SW 1271 (cell line): ENCODE measurements at places on chromosomes 16 and 17.
A peak's percentile ranks its signal among the peaks of the same experiment; 100 is the strongest.

DNA sequence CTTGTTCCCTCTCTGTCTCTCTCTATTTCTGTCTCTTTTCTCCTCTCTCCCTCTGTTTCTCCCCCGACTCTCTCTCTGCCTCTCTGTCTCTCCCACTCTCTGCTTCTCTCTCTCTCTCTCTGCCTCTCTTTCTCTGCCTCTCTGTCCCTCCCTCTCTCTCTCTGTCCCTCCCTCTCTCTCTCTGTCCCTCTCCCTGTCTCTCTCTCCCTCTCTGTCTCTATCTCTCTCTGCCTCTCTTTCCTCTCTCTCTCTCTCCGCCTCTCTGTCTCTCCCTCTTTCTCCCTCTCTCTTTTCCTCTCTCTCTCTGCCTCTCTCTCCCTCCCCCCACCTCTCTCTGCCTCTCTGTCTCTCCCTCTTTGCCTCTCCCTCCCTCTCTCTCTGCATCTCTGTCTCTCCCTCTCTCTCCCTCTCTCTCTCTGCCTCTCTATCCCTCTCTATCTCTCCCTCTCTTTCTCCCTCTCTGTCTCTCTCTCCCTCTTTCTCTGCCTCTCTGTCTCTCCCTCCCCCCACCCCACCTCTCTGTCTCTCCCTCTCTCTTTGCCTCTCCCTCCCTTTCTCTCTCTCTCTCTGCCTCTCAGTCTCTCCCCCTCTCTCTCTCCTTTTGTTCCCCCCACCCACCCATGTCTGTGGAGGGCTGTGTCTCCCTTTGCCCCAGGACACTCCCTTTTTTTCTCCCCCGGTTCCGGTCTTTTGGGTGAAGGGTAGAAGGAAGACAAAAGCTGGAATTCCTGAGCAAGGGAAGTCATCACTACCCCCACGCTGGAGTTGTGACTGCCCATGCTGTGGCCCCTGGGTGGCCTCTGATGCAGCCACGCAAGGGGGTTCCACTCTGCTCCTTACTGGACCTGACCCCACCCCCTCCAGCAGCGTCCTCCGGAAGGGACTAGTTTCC lies 27.1 kb upstream of the MGAT5B start:
- no peak for DNase-seq

- DNase-seq: no peak
Measured at GRCh38 chr16:85858984-85859817, 39.8 kb upstream of the IRF8 start.

GRCh38 chr16:23508589-23509440 lies 1.5 kb downstream of the GGA2 start:
- no peak for DNase-seq

DNA sequence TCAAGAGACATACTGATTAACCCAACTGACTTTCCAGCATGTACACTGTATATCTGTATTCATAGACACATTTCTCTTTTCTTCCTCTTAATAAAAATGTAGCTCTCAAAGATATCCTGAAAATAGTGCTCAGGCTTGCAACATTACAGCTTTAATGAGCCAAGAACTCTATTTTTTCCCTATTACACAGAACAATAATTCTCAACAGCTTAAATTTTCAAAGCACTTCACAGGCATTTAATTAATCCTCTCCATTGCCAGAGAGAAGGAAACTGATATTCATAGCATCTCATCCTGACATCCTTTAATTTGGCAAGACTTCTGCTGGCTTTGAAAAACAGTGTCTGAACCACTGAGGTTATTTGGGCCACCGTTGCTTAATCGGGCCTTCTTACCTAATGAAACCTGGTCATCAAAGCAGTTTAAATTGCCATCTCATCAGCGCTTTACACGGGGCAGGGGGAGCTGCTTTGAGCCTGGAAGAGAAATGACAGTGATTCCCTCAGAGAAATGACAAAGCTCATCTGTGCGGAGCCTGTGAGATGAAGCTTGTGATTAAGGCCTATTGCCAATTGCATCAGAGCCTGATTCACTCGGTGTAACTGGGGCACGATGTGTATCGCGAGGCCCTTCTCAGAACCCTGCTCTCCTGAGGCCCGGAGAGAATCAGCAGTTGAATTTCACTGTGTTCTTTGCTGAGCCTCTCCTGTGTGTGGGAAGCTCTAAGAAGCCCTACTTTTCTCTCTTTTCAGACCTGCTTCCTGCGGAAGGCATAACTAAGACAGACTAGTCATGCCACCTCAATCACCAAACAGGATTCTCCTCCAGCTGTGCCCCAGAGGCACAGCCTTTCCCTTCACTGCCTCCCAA lies 8.5 kb upstream of the SIAH1 start:
- no peak for DNase-seq

- DNase-seq: no peak
Measured at GRCh38 chr17:17792551-17793377, 44.0 kb downstream of the SREBF1 start.

- DNase-seq: no peak
Measured at GRCh38 chr17:17526369-17526768, 30.2 kb upstream of the RASD1 start.

DNA sequence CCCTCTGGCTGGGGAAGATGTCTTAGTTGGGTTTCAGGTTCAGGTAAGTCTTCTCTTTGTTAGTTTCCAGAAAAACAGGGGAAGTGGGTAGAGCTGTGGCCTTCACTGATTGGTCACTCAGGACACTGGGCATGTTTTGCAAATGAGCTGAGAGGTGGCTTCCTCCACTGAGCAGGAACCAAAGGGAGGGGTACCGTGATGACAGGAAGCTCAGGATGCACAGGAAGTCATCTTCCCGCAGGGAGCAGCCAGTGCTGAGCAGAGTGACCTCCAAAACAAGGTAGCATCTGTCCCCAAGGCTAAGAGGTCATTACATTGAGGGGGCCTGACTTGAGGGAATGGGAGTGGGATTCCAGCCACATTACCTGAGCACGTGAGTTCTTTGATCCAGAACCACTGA lies 5.6 kb downstream of the NT5C start:
- no peak for DNase-seq

GRCh38 chr17:36153895-36154610 lies 22.4 kb downstream of the TBC1D3B start:
- no peak for DNase-seq

- DNase-seq: no peak
Measured at GRCh38 chr17:70544317-70544716, 375.0 kb downstream of the KCNJ2 start.

- DNase-seq: no peak
Measured at GRCh38 chr17:63929860-63930766, 2.0 kb downstream of the CD79B start.

- DNase-seq: no peak
Measured at GRCh38 chr16:24071666-24072360, 184.3 kb upstream of the CACNG3 start.

DNA sequence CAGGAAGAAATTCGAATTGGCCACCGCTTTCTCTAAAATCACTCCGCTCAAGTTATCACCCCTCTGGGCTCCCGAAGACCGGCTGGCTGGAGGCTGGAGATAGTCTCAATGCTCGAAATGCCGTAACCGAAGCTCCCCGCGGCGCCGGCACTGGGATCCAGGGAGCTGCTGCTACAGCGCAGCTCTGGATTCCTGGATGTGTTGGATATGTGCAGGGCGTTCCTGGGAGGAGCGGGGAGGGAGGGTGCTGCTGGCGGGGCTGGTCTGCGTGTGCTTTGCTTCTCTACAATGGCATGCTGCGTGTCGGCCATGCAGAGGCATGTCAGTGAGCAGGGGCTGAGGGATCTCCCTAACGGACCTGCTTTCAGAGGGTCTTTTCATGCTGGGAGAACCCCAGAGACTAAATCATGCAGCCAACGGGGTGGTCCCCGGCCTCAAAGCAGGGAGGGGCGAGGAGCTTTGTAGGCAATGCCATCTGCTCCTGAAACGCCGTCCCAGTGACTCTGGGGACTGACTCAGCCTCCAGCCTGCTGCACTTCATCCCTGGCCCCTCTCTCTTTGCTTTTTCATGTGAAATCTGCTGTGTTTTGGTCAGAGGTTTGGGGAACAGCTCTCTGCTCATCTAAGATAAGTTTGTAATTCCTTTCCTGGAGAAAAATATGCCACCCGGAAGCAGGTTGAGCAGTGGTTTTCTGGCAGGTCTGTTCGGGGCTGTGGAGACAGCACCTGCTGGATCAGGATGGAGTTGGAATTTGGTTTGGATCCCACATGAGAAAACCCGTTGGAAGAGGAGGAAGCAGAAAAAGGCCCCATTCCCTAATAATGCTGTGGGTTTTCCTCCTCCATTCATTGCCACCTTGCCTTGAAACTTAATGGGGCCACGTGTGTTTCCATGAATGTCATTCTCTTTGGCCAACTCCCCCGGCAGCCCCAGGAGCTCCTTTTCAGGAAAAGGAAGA lies 311.4 kb downstream of the SEC14L1 start:
- DNase-seq: no peak

GRCh38 chr17:62619417-62620155 lies 7.9 kb upstream of the MRC2 start:
- DNase-seq: no peak

- no peak for DNase-seq
Measured at GRCh38 chr17:351449-351738, 1.2 kb downstream of the RPH3AL start.

DNA sequence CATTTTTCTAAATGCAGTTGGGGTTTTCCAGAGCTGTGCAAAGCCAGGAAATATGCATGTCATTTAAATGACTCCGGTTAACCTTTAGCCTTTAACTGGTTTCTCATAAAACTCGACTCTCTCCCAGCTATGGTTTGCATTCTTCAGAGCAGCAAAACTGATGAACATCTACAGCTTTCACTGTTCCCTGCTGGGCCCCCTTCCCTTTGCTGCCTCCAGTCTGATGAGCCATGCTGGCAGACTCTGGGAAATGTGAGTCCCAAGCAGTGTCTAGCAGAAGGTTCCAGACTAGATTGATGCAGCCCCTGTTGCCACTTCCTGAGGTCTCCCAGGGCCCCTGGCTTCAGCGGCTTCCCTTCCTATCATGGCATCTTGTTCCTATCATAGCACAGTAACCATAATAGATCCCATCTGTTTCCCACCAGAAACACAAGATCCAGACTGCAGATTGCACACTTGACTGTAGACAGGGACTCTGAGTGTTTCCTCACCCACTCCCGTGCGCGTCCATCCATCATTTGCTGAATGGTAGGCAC lies 135.4 kb downstream of the CLEC16A start:
- no peak for DNase-seq

DNA sequence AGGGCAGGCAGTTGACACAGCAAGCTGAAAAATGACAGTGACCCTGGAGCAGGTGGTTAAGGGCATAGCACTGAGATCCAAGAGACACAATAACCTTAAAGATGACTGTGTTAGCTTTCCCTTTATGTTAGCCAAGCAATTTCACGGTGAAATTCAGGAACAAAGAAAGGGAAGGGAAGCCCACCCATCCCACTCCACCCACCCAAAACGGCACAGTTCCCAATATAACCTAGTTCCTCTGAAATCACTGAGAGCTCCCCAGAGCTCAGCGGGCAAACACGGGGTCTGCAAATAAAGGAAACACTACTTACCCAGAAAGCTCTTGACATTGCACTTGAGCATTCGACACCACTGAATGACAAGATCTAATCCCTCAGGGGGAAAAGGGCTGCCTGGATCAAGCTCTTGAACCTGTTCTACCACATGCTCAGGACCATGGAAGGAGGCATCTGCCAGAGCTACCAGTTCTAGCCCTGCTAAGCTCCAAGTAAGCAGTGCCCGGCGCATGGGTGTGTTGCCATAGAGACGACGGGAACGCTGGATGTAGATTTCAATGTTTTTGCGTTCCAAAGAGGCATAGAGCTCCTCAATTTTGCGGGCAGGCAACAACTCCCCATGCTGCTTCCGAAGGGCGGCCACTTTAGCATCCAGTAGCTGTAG lies 10.6 kb downstream of the BLTP2 start:
- DNase-seq: no peak

DNA sequence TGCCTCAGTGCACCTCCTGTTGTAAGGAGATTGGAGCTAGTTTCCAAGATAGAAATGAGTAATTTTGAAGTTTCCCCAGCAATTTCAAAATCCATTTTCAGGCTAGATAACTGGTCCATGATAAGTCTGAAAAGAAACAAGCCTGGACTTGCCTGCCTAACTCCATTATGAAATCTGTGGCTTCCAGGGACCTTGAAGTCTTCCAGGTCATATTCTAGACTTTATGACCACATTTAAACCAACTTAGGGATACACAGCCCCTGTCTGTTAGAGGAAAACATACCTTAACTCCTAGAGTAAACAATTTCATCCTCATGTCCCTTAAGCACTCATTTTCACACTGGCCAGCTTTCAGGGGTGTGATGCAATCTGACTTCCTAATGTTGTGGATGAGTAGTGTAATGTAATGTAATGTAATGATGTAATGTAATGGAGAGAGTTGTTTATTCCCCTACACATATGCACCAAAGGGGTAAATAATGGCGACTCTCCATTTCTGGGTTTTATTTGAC lies 96.7 kb upstream of the FAM20A start:
- DNase-seq: no peak

DNA sequence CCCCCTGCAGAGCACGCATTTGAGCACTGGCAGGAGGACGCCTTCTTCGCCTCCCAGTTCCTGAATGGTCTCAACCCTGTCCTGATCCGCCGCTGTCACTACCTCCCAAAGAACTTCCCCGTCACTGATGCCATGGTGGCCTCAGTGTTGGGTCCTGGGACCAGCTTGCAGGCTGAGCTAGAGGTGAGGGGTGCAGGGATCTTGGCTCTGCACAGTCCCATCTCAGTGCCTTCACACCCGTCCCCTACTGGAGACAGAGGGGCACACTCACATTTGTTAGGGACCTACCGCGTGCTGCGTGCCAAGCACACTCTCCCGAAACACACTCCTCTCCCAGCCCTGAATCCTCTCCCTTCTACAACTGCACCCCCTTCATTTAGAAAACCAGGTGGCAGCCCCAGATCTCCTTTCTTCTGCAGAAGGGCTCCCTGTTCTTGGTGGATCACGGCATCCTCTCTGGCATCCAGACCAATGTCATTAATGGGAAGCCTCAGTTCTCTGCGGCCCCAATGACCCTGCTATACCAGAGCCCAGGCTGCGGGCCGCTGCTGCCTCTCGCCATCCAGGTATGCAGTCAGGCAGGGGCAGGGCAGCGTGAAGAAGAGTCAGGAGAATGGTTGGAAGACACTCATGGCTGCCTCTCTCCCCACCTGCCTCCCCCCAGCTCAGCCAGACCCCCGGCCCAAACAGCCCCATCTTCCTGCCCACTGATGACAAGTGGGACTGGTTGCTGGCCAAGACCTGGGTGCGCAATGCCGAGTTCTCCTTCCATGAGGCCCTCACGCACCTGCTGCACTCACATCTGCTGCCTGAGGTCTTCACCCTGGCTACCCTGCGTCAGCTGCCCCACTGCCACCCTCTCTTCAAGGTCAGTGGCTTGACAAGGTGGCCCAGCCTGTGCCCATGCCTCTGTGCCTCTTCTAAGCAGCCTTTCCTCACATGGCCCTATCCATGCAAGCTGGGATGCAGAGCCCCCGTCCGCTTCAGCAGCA lies 6.3 kb downstream of the ALOX15B start:
- DNase-seq: no peak

DNA sequence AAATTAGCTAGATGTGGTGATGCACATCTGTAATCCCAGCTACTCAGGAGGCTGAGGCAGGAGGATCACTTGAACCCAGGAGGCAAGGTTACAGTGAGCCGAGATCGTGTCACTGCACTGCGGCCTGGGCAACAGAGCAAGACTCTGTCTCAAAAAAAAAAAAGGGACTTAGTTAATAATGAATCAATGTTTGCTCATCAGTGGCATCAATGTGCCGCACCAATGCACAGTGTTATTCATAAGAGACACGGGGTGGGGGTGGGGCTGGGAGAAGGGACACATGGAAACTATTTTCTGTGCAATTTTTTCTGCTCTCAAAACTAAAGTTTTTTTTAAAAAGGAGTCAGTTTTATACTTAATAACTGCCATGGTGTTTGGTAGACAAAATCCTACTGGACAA lies 6.8 kb upstream of the ATP2C2 start:
- DNase-seq: no peak

GRCh38 chr16:53528797-53529196 lies 25.8 kb upstream of the AKTIP start:
- DNase-seq: no peak

- DNase-seq: peak; percentile 5
Measured at GRCh38 chr17:79905832-79906231, 66.6 kb upstream of the CBX4 start.
